ENCODE measurements at places on chromosomes 3 and 15. TPM values are rescaled to one million over a fixed set of nuclear protein-coding genes. Genes with fewer than 3 reads are reported as not detected.

DNA sequence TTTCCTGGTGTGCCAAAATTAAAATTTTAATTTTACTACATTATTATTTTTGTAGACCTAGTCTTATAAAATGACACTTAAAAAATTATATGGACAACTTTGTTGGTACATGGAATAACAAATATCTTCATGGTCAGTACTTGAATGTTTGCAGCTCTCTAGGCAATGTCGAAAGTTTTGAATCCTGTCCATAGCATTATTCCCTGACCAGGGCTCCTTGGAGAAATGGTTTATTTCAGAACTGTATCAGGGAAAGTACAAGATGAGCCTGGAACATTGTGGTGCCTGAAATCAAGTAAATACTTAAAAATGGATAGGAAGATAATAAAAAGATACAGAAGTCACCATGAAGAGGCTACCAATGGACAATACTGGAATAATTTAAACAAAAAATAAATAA is 47.6 kb downstream of the ALDH1A2 start:
- H3K27ac ChIP-seq, result no peak overlapping the region
- peaks cover 2% of the 10 kb centered on the region for H3K27me3 ChIP-seq
- H3K4me1 ChIP-seq, result no peaks in the 10 kb centered on the region

DNA sequence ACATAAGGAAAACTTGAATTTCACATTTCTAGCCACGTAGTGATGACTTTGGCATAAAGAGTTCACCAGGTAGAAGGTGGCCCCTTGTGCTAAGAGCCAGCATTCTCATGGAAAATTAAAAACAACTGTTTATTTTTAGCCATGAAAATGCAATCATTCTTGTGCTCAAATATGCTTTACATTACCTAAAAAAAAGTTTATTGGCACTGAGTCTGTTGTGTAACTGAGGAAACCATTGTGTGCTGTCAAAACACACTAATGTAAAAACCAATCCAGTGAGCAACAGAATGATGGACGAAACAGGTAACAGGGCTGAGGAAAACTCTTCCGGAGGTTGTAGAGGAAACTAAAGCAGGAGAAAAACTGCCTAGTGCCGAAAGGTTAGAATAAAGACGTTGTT is 287.0 kb upstream of the TMC3 start:
- H3K27ac ChIP-seq, result no peak overlapping the region
- H3K27me3 ChIP-seq, result no peaks in the 10 kb centered on the region
- H3K36me3 ChIP-seq, result no peaks in the 10 kb centered on the region
- DNase-seq, result no peak

DNA sequence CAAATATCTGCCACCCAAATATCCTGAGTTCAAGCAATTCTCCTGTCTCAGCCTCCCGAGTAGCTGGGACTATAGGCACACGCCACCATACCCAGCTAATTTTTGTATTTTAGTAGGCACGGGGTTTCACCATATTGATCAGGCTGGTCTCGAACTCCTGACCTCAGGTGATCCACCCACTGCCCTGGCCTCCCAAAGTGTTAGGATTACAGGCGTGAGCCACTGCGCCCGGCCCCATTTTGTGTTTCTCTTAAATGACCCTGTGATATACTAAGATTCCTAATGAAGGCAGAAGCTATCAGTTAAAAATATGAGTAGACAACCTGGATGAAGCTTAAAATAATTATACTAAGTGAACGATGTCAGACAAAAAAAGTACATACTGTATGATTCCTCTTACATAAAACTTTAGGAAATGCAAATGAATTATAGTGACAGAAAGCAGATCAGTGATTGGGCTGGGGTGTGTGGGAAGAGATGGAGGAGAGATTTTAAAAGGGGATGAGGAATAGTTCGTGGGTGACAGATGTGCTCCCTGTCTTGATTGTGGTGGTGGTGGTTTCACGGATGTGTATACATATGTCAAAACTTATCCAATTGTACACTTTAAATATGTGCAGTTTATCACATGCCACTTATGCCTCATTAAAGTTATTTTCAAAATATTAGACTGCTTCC is 3.8 kb upstream of the KLHL40 start:
- no peak for DNase-seq
- H3K27ac ChIP-seq, result no peak overlapping the region
- H3K27me3 ChIP-seq, result peaks cover 10% of the 10 kb centered on the region

GRCh38 chr3:54681706-54682105 is 246.2 kb downstream of the LRTM1 start:
- H3K27me3 ChIP-seq, result no peaks in the 10 kb centered on the region
- no peak for DNase-seq
- no peak overlapping the region for H3K27ac ChIP-seq
- no peaks in the 10 kb centered on the region for H3K36me3 ChIP-seq

GRCh38 chr3:67381667-67382272 is 272.6 kb downstream of the SUCLG2 start:
- H3K36me3 ChIP-seq, result no peaks in the 10 kb centered on the region
- no peak overlapping the region for H3K27ac ChIP-seq
- DNase-seq, result peak; percentile 27
- H3K4me1 ChIP-seq, result peaks cover 4% of the 10 kb centered on the region
- H3K27me3 ChIP-seq, result no peaks in the 10 kb centered on the region
- no peak overlapping the region for H3K4me3 ChIP-seq

DNA sequence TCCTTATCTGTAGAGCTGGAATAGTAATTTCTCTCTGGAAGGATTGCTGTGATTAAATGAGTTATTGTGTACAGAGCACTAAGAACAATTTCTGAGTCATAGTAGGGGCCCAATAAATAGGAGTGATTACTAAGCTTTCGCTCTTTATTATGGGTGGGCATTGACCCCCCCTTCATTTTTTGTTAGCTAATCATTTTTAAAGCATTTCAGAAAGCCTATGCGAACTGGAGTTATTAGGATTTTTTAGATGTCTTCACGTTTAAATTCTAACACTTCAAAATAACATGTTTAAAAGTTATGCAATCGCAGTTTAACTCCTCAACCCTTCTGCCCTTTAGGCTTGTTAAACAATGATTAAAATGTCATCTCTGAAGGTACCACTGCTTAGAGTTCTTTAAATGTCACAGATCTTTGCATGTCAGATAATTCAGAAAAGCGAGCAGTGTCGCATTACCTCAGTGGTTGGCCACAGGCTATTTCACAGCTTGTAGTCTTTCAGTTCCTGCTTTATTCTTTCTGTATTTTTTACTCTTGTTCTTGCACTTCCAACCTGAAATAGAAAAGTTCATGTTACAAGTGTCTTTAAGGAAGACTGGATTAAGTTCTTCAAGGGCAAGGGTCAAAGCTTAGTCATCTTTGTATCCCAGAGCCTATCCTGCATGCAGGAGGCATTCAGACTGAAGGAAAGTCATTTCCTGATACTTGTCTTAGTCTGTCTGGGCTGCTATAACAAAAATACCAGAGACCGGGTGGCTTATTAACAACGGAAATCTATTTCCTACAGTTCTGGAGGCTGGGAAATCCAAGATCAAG is 102.9 kb downstream of the FNDC3B start:
- H3K4me3 ChIP-seq, result no peak overlapping the region
- peak overlapping the region; percentile 87 for H3K27ac ChIP-seq
- DNase-seq, result peak; percentile 91
- H3K4me1 ChIP-seq, result peaks cover 21% of the 10 kb centered on the region

DNA sequence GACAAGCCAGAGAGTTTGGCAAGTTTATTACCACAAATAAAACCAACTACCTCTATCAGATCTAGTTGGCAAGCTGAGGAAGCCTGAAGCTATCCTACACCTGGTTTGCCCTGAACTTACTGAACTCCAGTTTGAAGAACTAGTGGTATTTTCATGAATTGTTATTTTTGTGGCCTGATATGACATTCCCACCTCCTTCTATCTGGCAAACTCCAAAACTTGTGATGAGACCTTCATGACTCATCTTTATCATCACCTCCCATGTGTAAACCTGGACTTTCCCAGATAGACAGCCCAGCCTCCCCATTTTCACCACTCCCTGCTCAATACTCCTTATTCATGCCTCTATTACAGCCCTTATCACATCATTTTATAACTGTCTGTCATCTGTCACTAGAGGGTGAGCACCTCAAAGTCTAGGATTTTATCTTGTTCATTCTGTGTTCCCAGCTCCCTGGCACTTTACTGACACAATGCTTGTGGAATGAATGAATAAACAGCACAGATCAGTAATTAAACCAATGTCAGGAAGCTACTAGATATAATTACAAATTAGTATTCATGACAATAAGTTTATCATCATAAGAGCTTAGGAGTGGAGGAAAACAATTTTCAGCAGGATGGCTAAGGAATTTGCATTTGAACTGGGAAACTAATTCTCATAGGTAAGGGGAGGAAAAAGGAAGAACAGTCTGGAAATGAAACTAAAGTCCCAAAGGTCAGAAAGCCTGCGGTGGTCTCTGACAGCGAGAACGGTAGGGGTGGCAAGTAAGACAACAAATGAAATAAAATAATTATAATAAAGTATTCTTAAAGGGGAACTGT is 13.2 kb upstream of the TRANK1 start:
- H3K27ac ChIP-seq, result no peak overlapping the region
- peaks cover 6% of the 10 kb centered on the region for H3K4me1 ChIP-seq
- H3K36me3 ChIP-seq, result no peaks in the 10 kb centered on the region
- no peaks in the 10 kb centered on the region for H3K27me3 ChIP-seq
- peak; percentile 93 for DNase-seq
- no peak overlapping the region for H3K4me3 ChIP-seq

DNA sequence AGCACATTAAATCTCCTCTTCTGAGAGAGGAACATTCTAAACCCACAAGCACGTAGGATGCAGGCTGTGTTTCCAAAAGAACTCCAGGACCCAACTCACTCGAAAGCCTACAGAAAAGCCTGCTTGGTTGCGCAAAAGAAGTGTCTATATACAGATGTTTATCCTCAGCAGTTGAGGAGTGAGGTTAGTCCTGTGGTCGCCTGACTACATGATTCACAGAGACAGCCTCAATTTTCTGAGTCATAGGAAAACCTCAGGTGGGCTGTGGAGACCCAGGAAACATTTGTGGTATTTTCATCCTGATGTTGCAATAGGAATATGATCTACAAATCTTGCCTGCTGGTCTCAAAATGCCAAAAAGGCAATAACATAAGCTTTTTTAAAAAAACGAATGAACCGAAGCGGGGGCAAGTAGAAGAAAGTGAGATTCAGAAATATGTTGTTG is 183.8 kb upstream of the THRB start:
- peaks cover 2% of the 10 kb centered on the region for H3K4me1 ChIP-seq
- H3K27me3 ChIP-seq, result peaks cover 2% of the 10 kb centered on the region
- H3K27ac ChIP-seq, result no peak overlapping the region

- DNase-seq, result no peak
- no peak overlapping the region for H3K4me3 ChIP-seq
- H3K36me3 ChIP-seq, result peaks cover 16% of the 10 kb centered on the region
- no peak overlapping the region for H3K27ac ChIP-seq
- no peaks in the 10 kb centered on the region for H3K27me3 ChIP-seq
Measured at GRCh38 chr3:58321791-58322190, 10.9 kb upstream of the PXK start.

DNA sequence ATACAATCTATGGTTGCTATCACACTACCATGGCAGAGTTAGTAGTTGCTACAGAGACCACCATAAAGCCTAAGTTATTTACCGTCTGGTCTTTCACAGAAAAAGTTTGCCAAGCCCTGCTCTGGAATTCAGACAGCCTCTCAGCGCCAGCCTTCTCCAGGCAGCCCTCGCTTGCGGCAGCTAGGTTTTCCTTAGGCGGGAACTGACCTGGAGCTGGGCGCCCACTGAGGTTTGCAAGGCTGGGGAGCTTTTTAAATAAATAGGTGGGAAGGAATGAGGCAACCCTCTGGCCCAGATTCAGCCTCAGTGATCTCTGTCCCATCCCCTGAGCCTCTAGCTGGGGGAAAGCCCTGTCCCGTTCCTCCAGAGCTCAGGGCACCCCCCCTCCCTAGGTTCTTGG is 1.2 kb downstream of the CTSH start:
- H3K4me1 ChIP-seq, result peaks cover 2% of the 10 kb centered on the region
- no peak overlapping the region for H3K27ac ChIP-seq
- H3K36me3 ChIP-seq, result no peaks in the 10 kb centered on the region
- no peak overlapping the region for H3K4me3 ChIP-seq
- peaks cover 37% of the 10 kb centered on the region for H3K27me3 ChIP-seq

DNA sequence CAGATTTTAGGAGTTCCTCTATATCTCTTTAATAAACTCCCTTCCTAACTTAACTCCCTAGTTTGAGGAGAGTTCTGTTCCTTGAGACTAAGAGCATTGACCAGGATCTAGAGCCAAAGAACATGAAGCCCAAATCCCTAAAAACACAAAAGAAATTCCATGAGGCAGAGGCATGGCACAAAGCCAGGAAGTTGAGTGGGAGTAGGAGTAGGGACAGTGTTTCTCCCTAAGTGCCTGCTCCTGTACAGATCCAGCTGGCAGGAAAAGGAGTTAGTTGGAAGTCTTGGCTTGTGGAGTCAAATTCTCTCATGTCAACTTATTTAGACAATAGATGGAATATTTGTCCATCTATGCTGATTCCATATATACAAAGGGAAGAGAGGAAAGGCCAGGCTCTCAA is 11.4 kb downstream of the ACTC1 start:
- H3K36me3 ChIP-seq, result no peaks in the 10 kb centered on the region
- H3K27me3 ChIP-seq, result peaks cover 15% of the 10 kb centered on the region
- no peak overlapping the region for H3K4me3 ChIP-seq
- H3K27ac ChIP-seq, result no peak overlapping the region
- no peaks in the 10 kb centered on the region for H3K4me1 ChIP-seq

DNA sequence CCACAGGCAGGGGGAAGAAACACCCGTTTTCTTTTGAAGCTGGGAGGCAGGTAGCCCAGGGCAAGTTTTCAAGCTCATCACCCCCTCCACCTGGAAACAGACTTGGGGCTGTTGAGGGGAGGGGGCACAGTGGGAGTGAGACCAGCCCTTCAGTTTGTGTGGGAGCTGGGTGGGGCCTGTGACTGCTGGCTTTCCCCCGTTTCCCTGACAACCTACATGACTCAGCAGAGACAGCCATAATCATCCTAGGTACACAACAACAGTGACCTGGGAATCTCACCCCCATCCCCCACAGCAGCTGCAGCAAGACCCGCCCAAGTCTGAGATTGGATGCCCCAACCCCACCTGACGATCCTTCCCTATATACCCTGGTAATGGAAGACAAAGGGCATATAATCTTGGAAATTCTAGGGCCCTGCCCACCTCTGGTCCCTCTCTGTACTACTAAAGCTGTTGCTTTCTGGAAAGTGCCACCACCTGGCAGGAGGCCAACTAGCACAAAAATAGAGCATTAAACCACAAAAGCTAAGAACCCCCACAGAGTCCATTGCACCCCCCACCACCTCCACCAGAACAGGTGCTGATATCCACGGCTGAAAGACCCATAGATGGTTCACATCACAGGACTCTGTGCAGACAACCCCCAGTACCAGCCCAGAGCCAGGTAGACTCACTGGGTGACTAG is 422.2 kb upstream of the SGO1 start:
- no peak overlapping the region for H3K4me3 ChIP-seq
- no peaks in the 10 kb centered on the region for H3K36me3 ChIP-seq
- no peak for DNase-seq
- H3K4me1 ChIP-seq, result no peaks in the 10 kb centered on the region
- H3K27ac ChIP-seq, result no peak overlapping the region

GRCh38 chr3:138046955-138047354 is 37.0 kb downstream of the CLDN18 start:
- DNase-seq, result no peak
- no peak overlapping the region for H3K4me3 ChIP-seq
- no peak overlapping the region for H3K27ac ChIP-seq
- no peaks in the 10 kb centered on the region for H3K27me3 ChIP-seq

The STX19 gene
- not detected for total RNA-seq

The MAPKAPK3 gene
- total RNA-seq, result 57.2 TPM

The RTP1 gene
- total RNA-seq, result not detected

The GRIP2 gene
- under 0.01 TPM for total RNA-seq

The PROS1 gene
- 1.6 TPM for total RNA-seq

The SLC22A14 gene
- not detected for total RNA-seq

The SLC24A5 gene
- total RNA-seq, result not detected

The EIF3J gene
- total RNA-seq, result 57.2 TPM
